ENCODE measurements at places on chromosomes 7 and 10.

DNA sequence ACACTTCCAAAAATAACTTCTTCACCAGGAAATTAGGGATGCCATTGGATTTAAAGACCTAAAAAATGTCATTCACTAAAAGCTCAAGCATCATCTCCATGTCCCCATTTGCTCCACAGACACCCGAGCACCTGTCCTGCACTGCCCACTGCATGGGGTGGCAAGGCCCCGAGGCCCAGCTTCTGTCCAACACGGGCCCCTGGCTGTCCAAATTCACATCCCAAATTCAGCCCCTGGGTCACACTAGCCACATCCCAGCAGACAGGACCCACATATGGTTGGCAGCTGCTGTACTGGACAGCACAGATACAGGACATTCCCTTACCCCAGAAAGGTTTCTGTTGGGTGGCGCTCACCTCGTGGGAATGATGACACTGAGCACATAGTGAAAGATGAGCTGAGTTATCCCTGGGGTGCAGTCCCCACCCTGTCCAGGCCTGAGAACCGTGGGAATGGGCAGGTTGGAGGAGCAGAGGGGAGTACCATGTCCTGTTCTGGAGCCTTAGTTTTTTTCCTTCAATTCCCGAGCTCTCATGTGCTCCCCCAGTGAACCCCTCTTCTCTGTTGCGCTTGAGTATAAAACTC, 55.3 kb downstream of the CSGALNACT2 start:
- DNase-seq: no peak

DNA sequence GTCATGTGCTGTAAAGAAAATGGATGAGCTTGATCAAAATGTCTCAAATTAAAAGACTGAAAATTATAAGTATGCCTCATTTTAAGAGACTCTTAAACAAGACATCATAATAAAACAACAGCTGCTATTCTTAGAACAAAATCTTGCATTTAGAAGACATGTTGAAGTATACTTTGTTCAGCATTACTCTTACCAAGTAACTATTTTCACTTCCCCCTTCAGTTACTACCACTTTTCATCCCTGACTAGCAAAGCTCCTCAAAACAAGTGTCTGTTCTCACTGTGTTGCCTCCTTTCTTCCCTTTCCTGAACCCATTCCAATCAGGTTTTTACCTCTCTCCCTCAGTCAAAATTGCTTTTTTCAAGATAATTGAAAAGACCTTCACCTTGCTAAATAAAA, 31.6 kb downstream of the ELAPOR2 start:
- DNase-seq: no peak

DNA sequence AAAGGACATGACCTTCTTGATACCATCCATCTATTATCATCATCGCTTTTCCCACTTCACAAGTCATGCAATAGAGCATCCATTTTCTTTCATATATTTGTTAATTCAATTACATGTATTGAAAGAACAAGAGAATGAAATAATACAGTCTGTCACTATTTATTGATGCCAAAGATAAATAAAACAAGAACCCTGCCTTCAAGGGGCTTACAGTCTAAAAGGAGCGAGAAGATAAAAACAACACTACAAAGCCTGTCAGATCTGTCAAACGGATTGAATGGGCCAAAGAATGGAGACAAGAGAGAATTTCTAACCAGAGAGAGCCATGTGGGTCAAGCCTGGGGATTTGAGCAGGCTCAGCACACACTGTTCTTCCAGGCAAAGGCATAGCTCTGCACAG, 15.9 kb downstream of the CPA5 start:
- DNase-seq: no peak

GRCh38 chr10:101775273-101776160, at the start of gene FGF8:
Gene FGF8, minus strand, starts transcription at chr10:101776114. Its CDS starts 214 bp downstream, at chr10:101775900.
- no peak for DNase-seq

GRCh38 chr10:124296121-124296812, 122.5 kb downstream of the OAT start:
- no peak for DNase-seq

GRCh38 chr10:132962623-132963429, 20.5 kb upstream of the CFAP46 start:
- no peak for DNase-seq

DNA sequence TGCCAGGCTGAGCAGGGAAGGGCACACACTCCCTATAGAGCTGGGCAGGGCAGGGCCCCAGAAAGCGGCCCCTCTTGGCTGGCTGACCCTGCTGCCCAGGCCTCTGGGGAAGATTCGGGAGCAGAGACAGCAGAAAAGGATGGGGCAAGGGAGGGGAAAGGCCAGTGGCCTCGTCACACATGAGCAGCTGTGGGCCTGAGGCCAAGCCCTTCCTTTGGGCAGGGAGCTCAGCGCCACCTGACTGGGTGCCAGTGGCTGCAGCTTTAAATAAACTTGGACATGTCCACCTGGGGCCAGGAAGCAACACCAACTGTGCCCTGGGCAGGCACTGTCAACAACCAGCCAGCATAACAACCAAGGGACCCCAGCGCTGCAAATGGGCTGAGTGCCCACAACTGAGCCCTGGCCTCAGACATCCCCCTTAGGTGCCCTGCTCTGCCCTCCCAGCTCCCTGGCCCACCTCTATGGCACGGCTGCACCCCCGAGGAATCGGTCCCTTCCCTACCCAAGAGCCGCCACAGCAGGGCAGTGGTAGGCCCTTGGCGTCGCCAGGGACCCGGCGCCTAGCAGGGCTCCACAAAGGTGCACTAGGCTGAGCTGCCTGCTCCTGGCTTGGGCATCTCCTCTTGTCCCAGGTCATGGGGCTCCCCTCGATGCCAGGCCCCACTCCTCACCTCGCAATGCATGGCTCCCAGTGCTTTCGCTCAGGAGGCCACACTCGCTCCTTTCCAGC, 2.6 kb downstream of the CAMK2B start:
- DNase-seq: no peak

DNA sequence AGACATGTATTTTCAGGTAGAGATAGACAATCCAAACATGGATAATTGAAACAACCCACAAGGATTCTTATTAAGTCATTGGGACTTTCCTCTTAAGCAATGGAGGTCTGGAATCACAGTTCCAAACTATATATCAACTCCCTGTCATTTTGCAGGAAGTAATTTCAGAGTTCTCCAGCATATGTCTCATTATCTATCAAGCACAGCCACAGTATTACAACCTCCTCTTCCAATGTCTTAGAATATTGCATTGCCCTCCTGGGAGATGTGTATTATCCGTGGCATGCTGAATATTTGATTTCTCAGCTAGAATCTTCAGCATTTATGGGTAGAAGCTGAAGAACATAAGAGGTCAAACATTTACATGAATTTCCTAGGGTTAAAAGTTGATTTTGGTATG, 1255.8 kb downstream of the SORCS1 start:
- no peak for DNase-seq

- DNase-seq: no peak
These were observed 31.2 kb downstream of the ZMIZ1 start for GRCh38 chr10:79099898-79100448.

- no peak for DNase-seq
These were observed 721.1 kb downstream of the KCNMA1 start for GRCh38 chr10:76916536-76916935.

- DNase-seq: no peak
These were observed 209.6 kb upstream of the SH2B2 start for GRCh38 chr7:102077081-102077480.

GRCh38 chr7:129690701-129691100, 79.2 kb downstream of the NRF1 start:
- DNase-seq: no peak

DNA sequence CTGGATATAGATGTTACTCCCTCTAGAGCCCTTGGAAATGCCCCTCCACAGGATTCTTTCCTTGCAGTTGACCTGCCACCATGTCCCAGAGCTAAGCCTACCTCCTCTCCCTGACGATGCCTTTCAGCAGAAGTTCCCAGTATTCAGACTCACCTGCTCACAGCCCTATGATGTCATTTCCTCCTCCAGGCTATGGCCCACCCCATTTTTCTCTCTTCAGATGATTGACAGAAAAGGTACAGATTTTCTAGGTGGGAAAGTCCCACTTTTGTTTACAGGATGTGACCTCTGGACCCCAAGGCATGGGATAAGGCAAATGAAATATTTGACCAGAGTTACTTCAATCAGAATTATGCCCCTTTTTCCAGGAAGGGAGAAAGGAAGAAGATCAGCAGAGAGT, 280.2 kb upstream of the PHYHIPL start:
- no peak for DNase-seq

GRCh38 chr10:29929006-29929405, 130.4 kb downstream of the JCAD start:
- DNase-seq: no peak

GRCh38 chr7:1290026-1290678, 57.5 kb downstream of the UNCX start:
- DNase-seq: no peak

DNA sequence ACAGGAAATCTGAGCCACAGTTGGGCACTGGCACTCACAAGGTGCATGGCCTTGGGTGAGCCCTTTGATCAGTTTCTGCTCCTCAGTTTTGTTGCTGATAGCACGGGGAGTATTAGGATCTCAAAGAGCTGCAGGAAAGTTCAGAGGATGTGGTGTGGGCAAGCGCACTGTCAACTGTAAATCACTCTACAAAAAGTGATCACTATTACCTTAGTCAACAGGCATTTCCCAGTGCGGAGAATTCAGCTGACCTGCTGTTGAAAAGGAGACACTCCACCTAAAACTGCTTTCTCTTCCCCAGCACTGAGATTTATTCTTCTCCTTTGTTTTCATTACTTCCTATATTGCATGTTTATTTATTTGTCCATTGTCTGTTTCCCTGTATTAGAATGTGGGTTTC, 331.0 kb downstream of the PRPF18 start:
- no peak for DNase-seq

DNA sequence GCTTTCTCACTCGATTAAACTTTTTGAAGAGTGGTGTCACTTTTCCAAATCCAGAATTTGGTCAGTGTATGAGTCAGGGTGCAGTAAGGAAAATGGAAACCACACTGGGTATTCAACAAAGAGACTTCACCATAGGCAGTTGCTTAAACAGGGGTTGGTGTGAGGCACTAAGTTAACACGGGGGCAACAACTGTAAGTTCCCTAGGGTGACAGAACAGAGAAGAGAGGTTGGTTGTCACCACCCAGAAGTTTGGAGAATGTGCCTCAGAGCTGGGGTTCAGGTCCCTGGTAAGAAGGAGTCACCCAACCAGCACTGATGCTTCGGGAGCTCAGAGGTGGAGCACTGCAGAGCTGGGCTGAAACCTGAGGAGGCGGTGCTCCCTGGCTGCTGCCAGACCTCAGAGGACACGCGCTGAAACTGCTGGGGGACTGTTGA, 170.4 kb downstream of the ARID5B start:
- no peak for DNase-seq

- no peak for DNase-seq
These were observed 28.1 kb downstream of the CSGALNACT2 start for GRCh38 chr10:43166207-43166879.

DNA sequence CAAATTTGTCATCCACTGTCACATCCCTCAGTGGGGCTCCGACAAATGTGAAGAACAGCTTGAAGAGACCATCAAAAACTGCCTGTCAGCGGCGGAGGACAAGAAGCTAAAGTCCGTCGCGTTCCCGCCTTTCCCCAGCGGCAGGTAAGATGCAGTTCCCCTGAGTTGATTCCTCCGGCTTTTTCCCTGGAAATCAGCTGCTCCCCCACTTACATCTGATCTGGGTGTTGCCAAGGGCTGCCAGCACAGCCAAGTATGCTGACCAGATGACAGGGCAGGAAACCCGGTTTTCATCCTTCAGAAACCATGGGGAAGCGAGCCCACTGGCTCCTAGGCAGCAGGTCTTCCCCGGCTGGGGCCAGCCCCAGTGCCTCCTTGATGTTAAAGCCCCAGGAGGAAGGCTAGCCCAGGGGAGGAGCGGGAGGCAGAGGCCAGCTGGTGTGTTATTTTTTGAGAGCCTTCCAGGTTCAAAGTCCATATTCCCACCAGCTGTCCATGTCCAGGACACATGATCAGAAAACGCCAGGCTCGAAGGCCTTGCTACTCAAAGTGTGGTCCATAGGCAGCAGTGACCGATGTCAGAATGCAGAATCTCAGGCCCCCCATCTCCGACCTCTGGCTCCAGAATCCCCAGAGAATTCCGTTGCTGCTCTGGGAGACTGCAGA, 23.4 kb downstream of the AIFM2 start:
- DNase-seq: no peak

DNA sequence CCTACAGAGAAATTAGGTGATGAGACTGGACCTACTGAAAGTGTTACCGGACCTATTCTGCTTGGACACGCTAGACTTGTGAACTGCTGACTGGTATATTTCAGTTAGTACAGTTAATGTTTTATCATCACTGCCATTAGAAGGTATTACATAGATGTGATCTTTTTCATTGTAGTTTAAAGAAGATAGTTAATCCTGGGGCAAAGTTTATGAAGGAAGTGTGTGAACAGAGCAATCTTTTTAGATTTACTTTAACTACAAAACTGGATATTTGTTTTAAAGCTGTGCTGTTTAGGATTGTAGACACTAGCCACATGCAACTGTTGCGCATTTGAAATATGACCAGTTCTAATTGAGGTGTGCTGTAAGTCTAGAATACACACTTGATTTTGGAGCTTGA, 446.7 kb downstream of the AUTS2 start:
- DNase-seq: no peak

DNA sequence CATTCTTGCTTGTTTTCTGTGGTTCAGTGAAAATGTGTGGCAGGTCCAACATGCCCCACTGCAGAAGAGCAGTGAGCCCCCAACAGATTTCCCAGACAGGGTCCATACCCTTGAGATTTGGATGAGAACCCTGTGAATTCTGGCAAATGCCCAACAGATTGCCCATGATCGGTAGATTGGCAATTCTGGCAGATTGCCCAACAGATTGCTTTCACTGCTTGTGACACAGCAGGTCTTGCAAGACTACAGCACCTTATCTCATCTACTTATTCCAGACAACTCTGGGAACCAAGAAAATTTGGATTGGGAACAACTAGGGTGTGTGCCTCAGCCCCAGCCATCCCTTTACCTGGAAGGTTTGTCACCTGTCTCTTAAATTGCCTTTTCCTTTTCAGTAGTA, 143.7 kb upstream of the COL1A2 start:
- DNase-seq: no peak

GRCh38 chr7:138595454-138595853, 105.7 kb downstream of the SVOPL start:
- DNase-seq: no peak

Measured in activated CD4-positive, CD25-positive, alpha-beta regulatory T cell (primary cell).